ENCODE measurements at places on chromosomes 3 and 15.
A peak's percentile ranks its signal among the peaks of the same experiment; 100 is the strongest.

DNA sequence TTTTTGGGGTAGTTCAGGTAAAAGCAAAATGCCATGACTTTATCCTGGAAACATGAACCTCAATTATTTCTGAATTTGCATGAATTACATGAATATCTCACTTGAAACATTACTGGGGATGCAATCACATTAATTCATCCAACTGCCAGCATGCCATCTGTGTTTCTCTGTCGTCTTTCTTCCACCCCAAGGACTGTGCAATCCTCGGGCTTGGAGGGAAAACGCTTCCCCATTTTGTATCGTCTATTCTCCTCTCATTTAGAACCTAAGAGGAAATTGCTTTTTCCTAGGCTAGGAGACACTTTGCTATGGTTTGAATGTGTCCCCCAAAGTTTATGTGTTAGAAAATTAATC lies 109.4 kb downstream of the SQOR start:
- no peak for DNase-seq

DNA sequence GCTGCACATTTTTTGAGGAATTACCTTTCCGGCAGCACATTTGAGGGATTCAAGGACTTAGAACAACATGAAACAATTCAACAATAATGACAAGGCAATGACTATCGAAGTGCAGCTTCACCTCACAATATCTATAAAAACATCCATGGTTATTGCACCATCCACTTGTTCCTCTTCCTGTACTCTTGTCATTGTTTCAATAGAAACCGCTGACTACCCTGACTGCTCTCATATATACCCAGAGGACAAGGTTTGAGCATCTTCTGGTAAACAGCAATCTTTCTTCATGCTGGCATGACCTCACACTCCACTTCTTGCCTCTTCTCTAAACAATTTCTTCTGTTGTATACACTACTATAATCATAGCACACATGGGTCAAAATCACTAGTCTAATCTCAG lies 864.9 kb downstream of the FHIT start:
- no peak for DNase-seq

DNA sequence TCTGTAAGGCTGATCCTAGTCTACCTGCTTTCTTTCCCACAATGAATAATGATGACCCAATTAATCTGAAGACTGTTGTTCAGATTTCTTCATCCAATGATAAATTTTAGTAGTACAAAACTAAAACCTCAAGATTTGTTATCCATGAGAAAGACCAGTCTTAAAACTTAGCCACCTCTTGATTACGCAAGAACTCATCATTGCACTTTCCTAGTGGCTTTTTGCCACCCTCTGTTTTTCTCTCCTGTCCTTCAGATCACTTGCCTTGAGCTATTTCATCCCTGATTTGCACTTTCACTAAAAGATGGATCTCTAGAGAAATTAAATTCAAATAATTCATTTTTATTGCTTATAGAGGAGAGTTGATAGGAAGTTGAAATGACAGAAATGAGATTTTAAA lies 142.7 kb upstream of the RBMS3 start:
- DNase-seq, result no peak

DNA sequence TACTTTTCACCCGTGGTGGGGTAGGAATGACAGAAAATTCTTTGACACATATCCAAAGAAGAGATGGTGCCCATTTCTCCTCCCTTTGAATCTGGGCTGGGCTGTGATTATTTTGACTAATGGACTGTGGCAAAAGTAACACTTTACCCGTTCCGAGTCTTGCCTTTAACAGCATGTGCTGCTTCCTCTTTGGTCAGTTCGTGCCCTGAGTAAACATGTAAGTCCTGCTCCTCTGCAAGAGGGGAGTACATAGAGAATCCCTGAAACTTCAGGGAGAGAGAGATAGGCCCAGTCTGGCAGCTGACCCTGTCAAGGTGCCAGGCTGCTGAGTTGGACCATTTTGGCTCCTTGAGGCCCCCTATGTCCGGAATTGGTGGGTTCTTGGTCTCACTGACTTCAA lies 243.1 kb downstream of the EPHB1 start:
- DNase-seq, result no peak

DNA sequence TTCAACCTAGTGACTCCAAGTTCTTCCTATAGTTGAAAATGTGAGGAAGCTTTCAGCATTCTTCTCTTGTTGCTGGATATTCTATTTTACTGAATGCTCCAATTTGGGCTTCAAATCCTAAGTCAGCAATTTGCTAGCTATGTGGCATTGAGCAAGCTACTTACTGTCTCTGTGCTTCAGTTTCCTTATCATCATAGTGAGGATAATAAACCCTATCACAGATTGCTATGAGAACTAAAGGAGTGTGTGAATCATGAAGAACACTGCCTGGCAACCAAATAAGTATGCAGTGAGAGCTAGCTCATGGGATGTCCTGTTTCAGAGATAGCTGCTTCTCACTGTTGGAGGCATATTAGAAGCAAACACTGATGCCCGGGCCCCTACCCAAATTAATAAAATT lies 163.8 kb upstream of the CDIN1 start:
- DNase-seq, result peak; percentile 65

DNA sequence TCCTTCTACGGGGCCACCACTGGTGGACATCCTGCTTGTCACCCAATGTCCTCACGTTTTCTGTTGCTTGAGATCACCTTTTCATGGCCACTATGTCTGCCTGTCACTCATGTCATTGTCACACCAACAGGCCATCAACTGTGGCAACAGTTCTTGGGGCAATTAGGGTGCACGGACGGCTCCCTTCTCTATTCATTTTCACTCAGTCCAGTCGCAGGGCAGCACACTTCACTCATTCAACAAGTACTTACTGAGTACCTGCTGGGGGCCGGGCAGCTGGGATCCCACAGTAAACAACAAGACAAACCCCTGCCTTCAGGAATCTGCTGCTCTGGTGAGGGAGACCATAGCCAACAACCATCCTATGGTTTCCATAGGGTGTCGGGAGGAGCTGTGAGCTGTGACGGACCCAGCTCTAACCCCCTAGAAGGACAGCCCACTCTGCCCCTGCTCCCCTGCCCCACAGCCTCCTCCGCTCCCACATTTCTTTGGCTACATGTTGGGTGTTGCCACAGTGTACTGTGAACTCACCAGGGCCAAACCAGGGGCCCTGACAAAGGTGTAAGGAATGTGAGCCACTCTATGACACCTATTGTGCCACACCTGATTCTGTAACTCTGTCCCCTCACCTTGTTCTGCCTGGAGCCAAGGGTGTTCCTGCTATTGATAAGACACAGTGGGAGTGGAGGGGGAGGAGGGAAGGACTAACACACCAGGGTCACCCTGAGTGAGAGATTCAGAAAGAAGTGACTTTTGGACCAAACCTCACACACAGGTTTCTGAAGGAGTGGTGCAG lies 1.9 kb downstream of the VILL start:
- DNase-seq, result peak; percentile 37

DNA sequence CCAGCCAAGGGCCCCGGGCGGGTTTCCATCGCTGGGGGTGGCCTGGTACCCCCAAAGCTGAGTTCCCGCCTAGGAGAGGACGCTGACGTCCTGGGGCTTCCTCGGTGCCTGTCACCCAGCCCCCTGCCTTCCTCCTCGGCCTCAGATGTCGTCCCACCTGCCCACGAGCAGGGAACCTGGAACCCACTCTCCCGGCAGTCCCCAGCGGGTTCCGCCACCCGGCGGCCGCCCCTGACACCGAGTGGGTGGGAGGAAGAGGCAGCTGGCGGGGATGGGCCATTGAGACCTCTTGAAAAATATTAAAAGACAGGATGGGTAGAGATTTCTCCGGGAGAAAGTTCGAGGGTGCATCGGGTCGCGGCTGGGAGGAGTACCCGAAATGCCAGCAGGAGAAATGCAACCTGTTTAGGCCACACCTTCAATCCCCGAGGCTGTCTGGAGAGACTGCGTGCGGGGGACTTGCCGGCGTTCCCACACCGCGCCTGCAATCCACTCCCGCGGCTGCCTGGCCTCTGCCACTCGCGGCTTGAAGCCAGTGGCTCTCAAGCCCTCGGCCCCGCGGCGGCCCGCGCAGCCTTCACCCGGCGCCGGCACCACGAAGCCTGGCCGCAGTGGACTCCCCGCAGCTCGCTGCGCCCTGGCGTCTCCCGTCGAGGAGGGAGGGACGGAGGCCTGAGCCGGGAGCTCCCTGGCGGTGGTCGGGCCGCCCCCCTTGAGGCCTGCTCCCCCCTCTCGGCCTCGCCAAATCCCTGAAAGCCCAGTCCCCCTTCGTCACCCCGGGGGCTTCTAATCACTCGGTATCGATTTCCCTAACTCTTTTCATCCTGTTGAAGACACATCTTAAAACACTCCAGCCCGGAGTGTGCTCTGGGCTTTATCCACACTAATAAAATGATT lies 8.6 kb upstream of the NR2F2 start:
- peak; percentile 64 for DNase-seq

GRCh38 chr3:194212161-194212844 lies 76.4 kb downstream of the HES1 start:
- no peak for DNase-seq

- DNase-seq, result peak; percentile 6
Measured at GRCh38 chr3:178707311-178708031, 171.2 kb downstream of the KCNMB2 start.

DNA sequence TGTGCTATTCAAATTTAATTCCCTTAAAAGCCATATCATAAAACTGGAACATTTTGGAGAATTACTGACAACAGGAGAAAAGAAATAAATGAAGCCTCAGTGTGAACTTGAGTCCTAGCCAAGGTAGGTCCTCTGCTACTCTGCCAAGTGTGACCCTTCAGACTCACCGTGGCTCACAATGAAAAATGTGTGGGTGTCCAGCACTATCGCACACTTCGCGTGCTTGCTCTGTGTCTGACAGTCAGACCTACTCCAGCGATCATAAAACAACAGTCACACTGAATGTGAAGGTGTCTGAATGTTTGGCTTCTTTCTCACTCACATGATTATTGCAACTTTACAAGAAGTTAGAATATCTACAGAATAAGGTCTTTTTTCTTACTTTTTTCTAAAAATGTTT lies 65.8 kb upstream of the TRA2B start:
- DNase-seq, result no peak

DNA sequence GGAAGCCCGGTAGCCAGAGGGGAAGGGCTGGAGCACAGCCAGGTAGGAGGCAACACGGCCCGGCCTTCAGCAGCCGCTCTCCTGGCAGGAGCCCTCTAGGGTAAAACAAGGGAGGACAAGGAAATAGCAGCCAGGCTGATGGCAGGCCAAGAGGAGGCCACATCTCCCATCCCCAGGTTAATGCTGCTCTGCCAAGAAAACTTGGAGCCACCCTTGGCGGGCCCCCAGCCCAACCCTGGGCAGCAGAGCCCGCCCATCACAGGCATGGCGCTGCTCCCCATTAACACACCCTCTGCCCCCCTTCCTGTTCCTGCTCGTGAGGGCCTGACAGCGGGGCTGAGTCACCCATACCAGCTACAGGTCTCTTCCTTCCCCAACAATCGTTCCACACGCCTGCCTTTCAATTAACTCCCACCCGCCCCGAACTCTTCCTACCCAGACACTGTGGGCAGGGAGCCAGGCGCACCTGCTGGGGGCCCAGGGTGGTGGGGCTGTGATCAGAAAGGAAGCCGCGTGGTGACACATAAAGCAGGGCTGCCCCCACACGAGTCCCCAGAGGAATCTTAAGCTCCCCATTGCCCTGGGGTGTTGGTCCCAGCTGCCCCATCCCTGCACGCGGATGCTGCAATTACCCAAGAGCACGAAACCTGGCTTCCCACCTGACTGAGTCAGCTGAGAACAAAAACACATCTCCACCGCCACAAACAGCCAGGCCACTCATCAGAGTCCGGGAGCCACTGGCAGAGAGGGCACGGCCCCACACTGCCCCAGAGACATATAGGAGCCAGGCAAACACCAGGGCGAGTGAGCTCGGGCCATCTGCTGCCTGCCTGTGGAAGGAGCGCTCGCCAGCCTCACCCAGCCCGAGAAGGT lies at the start of gene C15orf62:
C15orf62 (plus strand) TSS at position 707 of the 873 bp plus-strand sequence. CDS start 516 bp downstream, outside the sequence.
- DNase-seq, result peak; percentile 96

Data from kidney tubule cell (primary cell).